ENCODE measurements at places on chromosomes 2 and 18.
A peak's percentile ranks its signal among the peaks of the same experiment; 100 is the strongest.

GRCh38 chr2:237625777-237626176 lies 1.6 kb upstream of the LRRFIP1 start:
- DNase-seq, result no peak

GRCh38 chr2:183505911-183506310 lies 381.7 kb downstream of the NUP35 start:
- no peak for DNase-seq

GRCh38 chr2:15498554-15498953 lies 62.6 kb downstream of the NBAS start:
- no peak for DNase-seq

GRCh38 chr2:73244580-73244979 lies 10.5 kb downstream of the CCT7 start:
- no peak for DNase-seq

- DNase-seq, result no peak
Observed at GRCh38 chr2:215280326-215280725, 31.5 kb upstream of the ATIC start.

DNA sequence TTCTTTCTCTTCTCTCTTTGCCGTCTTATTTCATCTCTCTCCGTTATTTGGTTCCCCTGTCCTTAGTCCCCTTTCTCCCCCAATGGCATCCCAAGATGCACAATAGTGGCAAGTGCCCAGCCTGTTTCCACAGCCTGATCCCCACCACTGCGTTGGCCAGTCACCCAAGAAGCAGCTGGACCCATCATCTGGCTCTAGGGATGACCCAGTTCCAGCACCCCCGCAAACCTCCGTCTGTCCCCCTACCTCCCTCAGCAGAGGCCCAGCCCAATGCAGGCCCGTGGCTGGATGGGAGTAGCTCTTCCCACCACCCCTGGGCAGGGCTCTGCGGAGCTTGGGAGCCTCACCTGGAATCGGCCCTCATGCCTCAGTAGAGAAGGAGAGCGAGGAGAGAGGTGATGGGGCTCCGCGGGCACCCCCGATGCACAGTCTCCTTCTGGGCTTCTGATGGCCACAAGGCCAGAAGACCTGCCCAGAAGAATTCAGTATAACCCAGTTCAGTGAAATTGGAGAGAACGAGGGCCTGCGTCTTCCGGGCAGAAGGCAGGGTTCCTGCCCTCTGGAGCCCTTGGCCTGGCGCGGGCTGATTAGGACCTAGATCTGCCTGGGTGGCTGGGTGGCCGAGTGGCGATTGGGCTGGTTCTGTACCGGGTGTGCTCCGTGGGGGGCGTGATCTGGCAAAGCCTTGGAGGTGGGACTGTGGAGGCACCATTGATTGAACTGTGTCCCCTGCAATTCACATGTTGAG lies 50.9 kb downstream of the RRM2 start:
- DNase-seq, result no peak

DNA sequence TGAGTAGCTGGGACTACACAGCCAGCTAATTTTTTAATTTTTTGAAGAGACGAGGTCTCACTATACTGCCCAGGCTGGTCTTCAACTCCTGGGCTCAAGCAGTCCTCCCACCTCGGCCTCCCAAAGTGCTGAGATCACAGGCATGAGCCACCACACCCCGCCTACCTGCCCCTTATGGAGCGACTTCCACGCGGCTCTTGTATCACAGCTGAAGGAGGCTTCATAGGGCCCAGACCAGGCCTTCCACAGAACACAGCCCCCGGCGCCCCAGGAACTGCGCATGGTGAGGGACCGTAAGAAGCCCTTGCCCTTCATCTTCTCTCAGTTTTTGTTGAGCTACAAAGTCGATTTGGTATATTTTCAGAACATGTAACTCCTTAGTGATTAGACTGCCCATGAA lies 220.3 kb downstream of the KLHL29 start:
- DNase-seq, result no peak

DNA sequence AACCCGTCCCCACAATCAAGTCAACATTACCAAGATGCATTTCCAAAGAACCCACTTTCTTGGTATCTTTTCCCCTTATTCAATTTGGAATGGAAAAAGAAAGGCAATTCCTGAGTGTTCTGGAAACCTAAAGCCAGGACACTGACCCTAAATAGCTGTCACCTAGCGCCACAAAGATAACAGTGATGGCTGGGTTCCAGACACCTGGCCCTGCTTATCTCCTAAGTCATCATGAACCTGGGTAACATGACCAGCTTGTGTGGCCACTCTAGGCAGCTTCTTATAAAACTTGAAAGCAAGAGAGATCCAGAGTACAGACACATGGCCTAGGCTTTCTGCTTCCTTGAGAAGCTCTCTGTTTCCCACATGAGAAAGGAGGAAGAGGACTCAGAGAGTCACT lies 95.4 kb downstream of the BOD1L2 start:
- DNase-seq, result no peak

DNA sequence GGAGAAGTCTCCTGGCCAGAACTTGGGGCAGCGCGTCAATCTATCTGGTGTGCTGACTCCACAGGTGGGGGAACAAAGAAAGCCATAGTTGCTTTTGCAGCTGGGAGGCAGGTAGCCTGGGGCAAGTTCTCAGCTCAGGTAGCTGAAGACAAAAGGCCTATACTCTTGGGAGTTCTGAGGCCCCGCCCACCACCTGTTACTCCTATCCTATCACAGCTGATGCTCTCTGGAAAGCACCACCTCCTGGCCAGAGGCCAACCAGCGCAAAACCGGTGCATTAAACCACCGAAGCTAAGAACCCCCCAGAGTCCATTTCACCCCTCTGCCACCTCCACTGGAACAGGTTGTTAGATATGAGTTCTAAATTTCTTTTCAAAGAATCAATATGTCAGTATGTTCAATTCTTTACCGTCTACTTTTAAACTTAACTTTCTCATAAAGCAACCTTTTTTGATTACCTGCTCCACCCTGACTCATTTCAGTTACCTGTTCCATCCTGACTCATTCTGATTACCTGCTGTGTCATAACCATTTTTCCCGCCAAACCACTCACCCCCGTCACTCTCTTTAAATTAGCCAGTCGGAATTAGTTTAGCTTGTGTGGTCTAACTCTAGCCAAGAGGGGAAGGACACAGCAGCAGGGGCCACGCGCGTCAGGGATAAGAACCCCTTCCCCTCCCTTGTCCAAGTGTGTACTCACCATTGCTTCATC lies 43.4 kb downstream of the UPP2 start:
- DNase-seq, result no peak

GRCh38 chr18:331221-331821 lies 63.5 kb upstream of the THOC1 start:
- DNase-seq, result no peak

- DNase-seq, result no peak
Observed at GRCh38 chr18:59593291-59593717, 103.9 kb downstream of the CCBE1 start.

DNA sequence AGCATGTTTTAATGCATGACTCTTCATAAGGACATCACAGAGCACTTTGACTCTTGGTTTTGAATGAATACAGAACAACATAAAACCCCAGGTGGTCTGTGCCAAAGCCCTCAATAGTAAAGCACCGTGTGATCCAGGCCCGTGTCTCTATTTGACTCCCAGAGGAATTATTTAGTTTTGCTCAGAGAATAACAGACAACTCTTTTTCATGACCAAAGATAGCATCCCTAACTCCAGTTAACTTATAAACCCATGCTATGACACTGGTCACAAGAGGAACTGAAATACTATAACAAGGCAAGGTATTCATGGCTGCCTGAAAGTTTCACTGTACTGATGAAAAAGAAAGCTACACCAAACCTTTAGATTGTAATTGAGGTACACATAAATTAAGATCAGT lies 128.4 kb downstream of the IKZF2 start:
- no peak for DNase-seq

GRCh38 chr2:233838726-233839446 lies 15.4 kb downstream of the HJURP start:
- DNase-seq, result no peak

- DNase-seq, result no peak
Observed at GRCh38 chr2:232744963-232745362, 31.4 kb downstream of the KCNJ13 start.

DNA sequence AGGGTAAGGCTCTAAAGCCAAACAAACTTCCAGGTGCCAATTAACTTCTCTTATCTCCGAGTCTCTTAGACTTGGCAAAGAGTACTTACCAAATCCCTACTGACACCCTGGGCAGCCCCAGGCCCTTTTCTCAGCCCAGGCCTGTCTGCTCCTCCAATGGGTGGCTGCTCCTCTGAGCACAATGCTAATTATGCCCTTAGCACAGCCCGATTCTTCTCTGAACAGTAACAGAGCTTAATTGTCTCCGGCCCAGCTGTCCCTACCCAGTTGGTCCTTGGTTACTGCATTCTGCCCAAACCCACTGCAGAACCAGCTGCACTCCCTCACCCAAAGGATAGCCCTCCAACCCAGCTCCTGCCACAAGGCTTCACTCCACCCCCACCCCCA lies 110.3 kb downstream of the SMAD7 start:
- DNase-seq, result no peak

- no peak for DNase-seq
Observed at GRCh38 chr18:77377813-77378212, 128.2 kb downstream of the GALR1 start.

DNA sequence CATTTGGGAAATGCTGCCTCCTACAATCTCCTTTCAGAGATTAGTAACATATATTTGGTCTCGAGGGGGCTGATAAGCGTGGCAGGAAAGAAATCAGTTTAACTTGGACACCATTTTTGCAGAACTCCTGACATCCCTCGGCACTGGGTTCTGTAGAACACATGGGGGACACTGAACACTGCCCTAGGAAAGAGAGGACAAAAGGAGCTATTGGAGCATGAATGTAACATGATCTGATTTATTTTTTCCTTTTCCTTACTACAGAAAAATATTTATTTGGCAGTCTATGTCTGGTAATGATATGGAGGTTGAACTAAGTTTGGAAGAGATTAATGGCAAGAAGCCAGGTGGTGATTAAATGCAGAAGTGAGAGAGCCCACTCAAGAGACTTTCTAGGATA lies 153.8 kb downstream of the AFF3 start:
- DNase-seq, result no peak

DNA sequence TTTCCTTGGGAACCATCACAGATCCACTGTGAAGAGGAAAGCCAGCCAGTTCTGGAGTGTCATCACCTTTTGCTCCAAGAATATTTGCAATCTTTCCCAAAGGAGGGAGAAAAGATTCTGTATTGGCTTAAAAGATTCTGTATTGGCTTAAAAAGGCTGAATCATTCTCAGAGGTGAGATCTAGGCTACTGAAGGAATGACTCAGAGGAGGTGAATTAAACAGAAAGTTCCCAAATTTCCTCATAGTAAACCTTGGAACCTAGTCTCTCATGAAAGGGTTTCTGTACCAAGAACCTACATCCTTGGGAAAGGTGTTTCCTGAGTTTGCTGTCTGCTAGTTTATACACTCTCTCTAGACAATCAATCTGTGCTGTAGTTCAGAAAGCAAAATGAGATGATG lies 34.1 kb upstream of the GRB14 start:
- no peak for DNase-seq

- no peak for DNase-seq
Observed at GRCh38 chr2:162581959-162582798, 238.2 kb downstream of the GCA start.

DNA sequence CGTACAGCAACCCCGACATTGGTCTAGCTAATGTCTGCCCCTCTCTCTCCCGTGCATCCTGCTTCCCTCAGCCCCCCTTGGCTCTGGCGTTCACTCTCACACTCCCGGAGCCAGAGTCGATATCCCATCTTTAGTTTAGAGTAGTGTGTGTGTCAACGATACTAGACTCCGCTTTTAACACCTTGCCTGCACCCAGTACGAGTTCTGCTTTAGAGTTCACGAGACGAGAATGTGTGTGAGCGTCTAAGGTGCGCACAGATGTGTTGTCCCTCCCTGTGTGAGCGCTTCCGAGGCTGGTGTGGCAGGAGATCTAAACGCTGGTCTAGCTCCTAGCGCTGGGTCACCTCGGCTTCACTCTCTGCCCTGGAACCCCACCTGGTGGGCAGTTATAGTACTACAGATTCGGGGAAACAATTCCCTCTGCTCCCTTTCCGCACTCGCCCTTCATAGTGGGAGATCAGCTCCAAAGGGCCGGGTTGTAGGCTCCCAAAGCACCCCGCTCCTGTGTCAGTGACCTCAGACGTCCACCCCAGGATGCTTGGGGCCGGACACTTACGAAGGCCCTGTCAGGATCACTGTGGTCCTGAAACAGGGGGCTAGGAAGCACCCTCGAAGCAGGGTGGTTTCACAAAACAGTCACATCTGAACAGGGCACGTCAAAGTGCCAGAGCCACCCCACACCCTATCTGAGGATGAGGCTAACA lies 2.6 kb upstream of the CYP26B1 start:
- DNase-seq, result peak; percentile 60

- no peak for DNase-seq
Observed at GRCh38 chr2:217950401-217950871, 52.4 kb downstream of the TNS1 start.

DNA sequence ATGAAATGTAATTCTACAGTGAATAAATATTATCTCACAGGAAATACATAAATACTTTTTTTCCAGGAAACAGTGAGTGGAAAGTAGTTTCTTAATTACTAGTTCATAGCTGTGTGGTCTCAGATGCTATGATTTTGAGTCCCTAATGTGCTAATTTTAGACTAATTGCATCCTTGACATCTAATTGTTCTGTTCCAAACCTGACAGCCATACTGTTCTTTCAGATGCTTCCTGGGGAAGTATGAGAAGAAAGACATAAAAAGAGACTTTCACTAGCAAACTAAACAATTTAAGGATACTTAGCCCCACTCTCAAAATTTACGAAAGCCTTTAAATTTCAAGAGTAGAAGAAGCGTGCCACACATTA lies 350.9 kb upstream of the CDH20 start:
- no peak for DNase-seq

- no peak for DNase-seq
Observed at GRCh38 chr18:76972846-76973519, 150.6 kb downstream of the ZNF236 start.

- no peak for DNase-seq
Observed at GRCh38 chr2:226720948-226721347, 78.7 kb downstream of the IRS1 start.

GRCh38 chr2:169131587-169132512 lies 62.5 kb downstream of the DHRS9 start:
- DNase-seq, result no peak

GRCh38 chr18:10497206-10497749 lies 28.5 kb upstream of the NAPG start:
- no peak for DNase-seq

DNA sequence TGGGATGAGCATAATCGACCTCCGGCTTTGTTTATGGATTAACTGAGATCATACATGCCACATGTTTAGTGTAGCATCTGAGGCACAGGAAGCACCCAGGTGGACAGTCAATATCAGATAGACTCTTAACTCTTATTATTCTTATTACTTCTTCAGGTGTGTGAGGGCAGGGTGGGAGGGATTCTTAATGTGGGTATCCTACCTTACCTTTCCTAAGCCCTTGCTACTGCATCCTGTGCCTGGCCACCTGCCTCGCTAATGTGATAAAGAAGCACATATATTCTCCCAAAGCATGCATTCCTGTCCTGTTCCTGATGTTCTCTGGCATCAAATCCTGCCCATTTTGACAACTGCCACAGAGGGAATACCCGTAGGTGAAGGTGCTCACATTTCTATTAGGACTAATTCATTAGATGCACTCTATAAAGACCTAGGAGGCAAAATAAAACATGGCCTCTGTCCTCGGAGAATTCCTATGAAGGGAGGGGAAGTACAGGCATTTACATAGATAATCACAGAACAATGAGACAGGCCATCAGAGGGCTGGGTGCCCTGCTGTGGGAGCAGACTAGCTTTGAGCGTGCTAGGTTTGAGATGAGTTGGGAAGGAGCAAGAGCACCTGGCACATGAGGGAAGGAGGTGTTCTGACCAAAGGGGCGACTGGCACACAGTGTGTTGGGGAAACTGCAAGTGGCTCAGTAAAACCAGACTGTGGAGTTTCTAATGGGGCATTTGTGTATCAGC lies 19.5 kb upstream of the CELF4 start:
- no peak for DNase-seq

Measured in CD4-positive, alpha-beta T cell treated with Interleukin-17A for 4 hours (primary cell).